Stimulated activated naive CD4-positive, alpha-beta T cell (primary cell): ENCODE measurements at places on chromosomes 2 and 18.

DNA sequence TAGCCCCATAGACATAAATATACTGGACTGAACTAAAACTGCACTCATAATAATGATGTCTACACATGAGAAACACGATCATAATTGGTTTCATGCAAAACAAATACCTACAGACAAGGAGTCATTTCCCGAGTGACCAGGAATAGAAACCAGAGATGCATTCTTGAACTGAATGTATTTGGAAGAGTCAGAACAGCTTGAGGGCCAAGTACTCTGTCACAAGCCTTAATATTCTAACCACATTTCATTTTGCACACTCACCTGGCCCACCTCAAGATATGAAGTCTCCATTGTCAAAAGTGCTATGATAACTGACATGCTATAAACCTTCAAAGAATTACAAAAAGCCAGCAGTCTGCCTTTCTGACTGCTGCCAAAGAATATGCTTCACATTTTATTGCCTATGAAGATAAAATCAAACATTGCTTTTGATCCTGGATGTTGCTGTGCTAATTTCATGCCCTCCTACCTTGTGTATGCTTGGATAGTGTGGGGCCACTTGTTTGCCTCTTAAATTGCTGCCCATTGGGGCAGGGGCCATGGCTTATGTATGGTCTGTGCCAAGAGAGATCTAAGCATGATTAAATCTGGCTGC lies 18.9 kb upstream of the ASAP2 start:
- DNase-seq, result no peak

DNA sequence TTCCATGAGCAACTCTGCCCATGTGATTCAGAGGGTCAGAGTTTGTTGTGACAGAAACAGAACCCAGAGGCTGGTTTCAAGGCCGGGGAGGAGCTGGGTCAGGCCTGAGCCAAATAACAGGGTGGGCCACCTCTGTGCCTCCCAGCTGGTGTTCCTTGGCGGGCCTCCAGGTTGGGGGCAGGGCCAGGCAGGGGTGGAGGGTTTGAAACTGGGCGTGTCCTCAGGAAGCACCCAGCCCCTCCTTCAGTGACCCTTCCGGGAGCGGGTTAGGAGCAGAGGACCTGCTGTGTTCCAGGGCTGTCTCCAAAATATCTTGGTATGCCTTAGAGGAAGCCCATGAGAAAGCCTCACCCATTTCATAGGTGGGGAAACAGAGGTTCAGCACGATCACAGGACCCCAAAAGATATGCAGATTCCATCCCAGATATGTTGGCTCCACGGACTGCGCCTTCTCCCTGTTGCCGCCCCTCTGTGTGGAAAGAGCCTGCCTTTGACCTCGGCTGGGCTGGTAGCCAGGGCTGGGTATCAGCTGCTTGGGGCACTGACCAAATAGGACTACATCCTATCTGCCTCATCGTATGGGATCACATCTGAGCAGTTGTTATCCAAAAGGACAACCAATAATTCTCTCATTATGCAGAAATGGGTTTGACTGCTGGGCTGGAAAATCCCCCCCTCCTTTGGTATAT lies 74.8 kb upstream of the GLI2 start:
- no peak for DNase-seq

- no peak for DNase-seq
Observed at GRCh38 chr2:239621611-239622010, 220.8 kb upstream of the HDAC4 start.

GRCh38 chr2:119174216-119174992 lies 15.9 kb upstream of the C1QL2 start:
- DNase-seq, result peak; percentile 48

GRCh38 chr2:62036229-62036628 lies 130.8 kb downstream of the COMMD1 start:
- DNase-seq, result no peak

- DNase-seq, result no peak
Observed at GRCh38 chr2:118714118-118714517, 133.3 kb downstream of the EN1 start.
